Neural crest cell (in vitro differentiated cells): ENCODE measurements at places on chromosomes 3 and 15.

GRCh38 chr3:13273604-13274105 lies 146.5 kb downstream of the NUP210 start:
- peaks cover 11% of the 10 kb centered on the region for H3K27me3 ChIP-seq
- peaks cover 17% of the 10 kb centered on the region for H3K4me1 ChIP-seq
- no peak overlapping the region for H3K4me3 ChIP-seq
- no peak overlapping the region for H3K27ac ChIP-seq

- DNase-seq: no peak
- peaks cover 3% of the 10 kb centered on the region for H3K27me3 ChIP-seq
- H3K4me3 ChIP-seq: no peak overlapping the region
- no peaks in the 10 kb centered on the region for H3K36me3 ChIP-seq
Observed at GRCh38 chr15:32838820-32839219, 121.0 kb downstream of the GREM1 start.

- no peaks in the 10 kb centered on the region for H3K36me3 ChIP-seq
- DNase-seq: no peak
- H3K27me3 ChIP-seq: peaks cover 35% of the 10 kb centered on the region
- peaks cover 74% of the 10 kb centered on the region for H3K4me1 ChIP-seq
- H3K27ac ChIP-seq: peak overlapping the region; percentile 64
Observed at GRCh38 chr3:128998561-128998960, 2.5 kb upstream of the EFCC1 start.

DNA sequence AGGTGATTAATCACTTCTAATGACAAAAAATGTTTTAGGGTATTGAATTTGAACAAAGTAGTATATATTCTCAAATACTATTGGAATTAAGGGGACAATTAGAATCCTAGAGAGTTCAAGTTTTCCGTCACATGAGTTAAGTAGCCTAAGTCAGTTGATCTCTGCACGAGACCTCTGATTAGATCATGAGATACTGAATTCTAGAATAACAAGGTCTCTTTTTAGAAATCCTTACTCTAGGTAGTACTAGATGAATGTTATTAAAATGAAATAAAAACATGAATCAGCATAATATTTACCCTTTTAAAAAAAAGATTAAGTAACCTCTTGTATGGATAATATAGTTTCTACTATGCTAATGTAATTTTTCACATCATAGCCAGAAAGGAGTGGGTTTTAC lies 43.4 kb downstream of the MYO5A start:
- H3K36me3 ChIP-seq: no peaks in the 10 kb centered on the region
- no peak overlapping the region for H3K27ac ChIP-seq
- no peaks in the 10 kb centered on the region for H3K27me3 ChIP-seq

GRCh38 chr3:13452490-13453335 lies 27.4 kb upstream of the HDAC11 start:
- peak overlapping the region; percentile 85 for H3K4me3 ChIP-seq
- no peaks in the 10 kb centered on the region for H3K36me3 ChIP-seq
- H3K27me3 ChIP-seq: no peaks in the 10 kb centered on the region

DNA sequence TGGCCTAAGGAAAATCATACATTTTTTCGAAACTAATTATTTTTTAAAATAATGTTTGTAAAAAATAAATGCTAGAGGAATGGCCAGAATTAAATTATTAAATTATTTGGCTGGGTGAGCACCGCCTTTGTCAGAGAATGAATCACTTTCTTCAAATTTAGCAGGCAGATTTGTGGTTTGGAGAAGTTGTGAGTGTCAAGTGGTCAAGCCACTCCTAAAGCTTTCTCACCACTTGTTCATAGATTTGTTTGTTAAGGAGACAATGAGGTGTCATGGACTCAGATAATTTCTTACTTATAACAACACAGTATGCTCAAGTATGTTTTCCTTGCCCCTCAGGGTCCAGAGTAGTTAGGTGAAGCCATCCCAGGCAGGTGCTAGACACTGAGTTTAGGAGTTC lies 196.2 kb downstream of the TUSC7 start:
- H3K4me3 ChIP-seq: no peak overlapping the region
- H3K4me1 ChIP-seq: no peaks in the 10 kb centered on the region
- H3K27me3 ChIP-seq: no peaks in the 10 kb centered on the region

DNA sequence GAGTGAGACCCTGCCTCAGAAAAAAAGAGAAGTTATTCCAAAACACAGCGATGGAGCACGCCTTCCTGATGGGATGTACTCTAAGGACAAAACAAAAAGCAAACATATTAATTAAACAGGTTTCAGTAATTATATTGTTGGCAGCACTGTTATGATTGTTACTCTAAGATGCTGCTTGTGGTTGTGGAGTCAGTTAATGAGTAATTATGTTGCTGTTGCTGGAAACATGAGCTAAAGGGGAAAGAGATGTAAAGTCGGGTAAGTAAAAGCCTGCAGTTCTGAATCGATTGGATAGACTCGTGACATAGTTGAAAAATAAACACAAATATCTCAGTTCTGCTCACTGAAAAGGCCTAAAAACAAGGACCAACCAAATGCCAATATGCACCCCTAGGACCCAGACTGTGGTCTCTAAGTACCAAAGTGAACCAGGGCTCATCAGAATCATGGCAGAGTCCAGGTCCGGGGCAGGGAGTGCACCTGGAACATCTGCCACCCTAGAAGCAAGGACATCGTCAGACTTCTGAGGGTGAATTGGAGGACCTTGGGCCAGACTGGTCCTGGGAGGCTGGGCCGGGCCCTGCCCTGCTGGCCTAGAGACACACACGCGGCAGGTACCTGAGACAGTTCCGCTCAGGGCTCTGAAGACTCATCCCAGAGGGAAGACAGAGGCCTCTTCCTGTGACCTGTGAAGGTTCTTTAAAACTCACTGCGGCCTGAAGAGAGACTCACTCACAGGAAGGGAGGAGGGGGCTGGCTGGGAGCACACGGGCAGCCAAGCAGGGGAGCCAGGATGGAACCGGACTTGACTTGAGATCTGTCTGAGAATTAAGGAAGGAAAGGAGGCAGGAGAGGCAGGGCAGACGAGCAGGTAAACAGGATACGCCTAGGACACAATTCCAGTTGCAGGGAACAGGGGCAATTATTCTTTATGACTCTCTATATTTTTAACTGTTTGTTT lies 140.5 kb downstream of the LRRK1 start:
- no peaks in the 10 kb centered on the region for H3K27me3 ChIP-seq
- H3K36me3 ChIP-seq: peaks cover 7% of the 10 kb centered on the region
- DNase-seq: no peak

DNA sequence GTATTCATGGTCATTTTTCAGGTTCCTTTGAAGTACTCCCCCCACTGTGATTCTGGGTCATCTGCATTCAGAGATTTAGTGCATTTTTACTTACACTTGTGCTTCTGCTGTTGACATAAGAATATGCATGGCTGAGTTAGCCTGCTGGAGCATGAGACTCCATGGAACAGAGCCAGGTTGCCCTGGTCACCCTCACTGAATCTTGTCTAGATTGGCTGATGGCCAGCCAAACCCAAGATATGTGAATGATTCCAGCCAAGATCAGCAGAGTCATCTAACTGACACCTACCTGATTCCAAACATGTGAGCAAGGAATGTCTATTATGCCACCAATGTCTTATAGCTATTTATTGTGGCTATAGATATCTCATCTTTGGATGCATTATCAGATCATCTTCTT lies 25.1 kb downstream of the DTWD1 start:
- no peaks in the 10 kb centered on the region for H3K27me3 ChIP-seq
- H3K27ac ChIP-seq: no peak overlapping the region
- peaks cover 10% of the 10 kb centered on the region for H3K36me3 ChIP-seq
- H3K4me3 ChIP-seq: no peak overlapping the region

- no peak overlapping the region for H3K27ac ChIP-seq
- H3K4me3 ChIP-seq: no peak overlapping the region
- no peak for DNase-seq
- H3K27me3 ChIP-seq: no peaks in the 10 kb centered on the region
Observed at GRCh38 chr3:152235709-152236298, 32.9 kb upstream of the MBNL1 start.

- no peak for DNase-seq
- peak overlapping the region; percentile 95 for H3K27ac ChIP-seq
- H3K4me3 ChIP-seq: peak overlapping the region; percentile 2
- peaks cover 49% of the 10 kb centered on the region for H3K4me1 ChIP-seq
Observed at GRCh38 chr15:70503798-70504298, 259.5 kb downstream of the UACA start.

GRCh38 chr15:69792823-69793222 lies 304.9 kb downstream of the TLE3 start:
- H3K4me1 ChIP-seq: peaks cover 11% of the 10 kb centered on the region
- no peak for DNase-seq
- no peaks in the 10 kb centered on the region for H3K36me3 ChIP-seq
- H3K4me3 ChIP-seq: no peak overlapping the region

DNA sequence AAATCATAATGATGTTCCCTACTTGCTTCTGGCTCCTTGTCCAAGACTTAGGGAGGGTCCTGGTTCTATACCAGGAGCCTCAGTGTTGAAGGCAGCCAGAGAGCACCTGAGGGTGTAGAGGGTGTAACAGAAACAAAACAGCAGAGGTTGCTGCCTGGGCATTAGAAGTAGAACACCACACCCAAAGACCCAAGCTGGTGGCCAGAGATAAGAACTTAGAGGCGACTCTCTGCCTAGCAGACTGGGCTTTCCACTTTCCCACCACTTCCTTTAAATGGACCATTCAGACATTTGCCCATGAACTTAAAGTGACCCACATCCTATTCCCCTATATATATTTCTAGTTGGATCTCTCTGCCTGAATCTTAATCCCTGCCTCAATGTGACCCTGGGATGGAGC lies 189.8 kb downstream of the KLF13 start:
- H3K4me3 ChIP-seq: no peak overlapping the region
- H3K36me3 ChIP-seq: no peaks in the 10 kb centered on the region
- no peak overlapping the region for H3K27ac ChIP-seq
- H3K4me1 ChIP-seq: no peaks in the 10 kb centered on the region

DNA sequence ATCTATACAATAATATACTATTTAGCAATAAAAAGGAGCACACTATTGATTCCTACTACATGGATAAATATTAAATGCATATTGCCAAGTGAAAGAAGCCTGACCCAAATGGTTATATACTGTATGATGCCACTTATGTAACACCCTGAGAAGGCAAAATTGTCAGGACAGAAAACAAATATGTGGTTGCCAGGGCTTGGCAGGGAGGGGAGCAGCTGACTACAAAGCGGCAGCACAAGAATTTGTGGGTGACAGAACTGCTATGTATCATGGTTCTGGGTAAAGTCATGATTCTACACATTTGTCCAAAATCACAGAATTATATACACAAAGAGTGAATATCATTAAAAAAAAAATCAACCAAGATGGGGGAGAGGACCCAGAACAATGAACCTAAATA lies 22.5 kb downstream of the TBC1D2B start:
- no peaks in the 10 kb centered on the region for H3K27me3 ChIP-seq
- H3K4me1 ChIP-seq: peaks cover 20% of the 10 kb centered on the region
- H3K4me3 ChIP-seq: no peak overlapping the region
- no peak for DNase-seq
- no peaks in the 10 kb centered on the region for H3K36me3 ChIP-seq

DNA sequence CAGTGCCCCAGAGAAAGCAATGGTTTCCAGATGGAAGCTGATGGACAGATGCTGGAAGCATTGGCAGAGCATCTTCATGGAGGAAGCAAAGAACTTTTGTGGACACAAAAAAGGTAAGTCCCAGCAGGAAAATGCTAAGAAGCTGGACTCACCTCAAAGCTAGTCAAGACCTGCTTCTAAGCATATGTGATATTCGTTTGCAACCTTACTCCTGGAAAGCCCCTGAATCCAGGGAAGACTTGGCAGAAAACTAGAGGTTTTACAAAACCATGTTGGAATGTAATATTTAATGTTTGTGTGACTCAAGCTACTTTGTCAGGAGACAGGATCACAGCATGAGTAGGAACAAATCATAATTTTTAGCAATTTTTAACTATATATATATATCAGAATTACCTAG lies 288.2 kb downstream of the BCHE start:
- no peak for DNase-seq
- no peaks in the 10 kb centered on the region for H3K4me1 ChIP-seq
- no peak overlapping the region for H3K4me3 ChIP-seq
- no peaks in the 10 kb centered on the region for H3K27me3 ChIP-seq
- no peak overlapping the region for H3K27ac ChIP-seq
